ENCODE measurements at places on chromosomes 16 and 17.

DNA sequence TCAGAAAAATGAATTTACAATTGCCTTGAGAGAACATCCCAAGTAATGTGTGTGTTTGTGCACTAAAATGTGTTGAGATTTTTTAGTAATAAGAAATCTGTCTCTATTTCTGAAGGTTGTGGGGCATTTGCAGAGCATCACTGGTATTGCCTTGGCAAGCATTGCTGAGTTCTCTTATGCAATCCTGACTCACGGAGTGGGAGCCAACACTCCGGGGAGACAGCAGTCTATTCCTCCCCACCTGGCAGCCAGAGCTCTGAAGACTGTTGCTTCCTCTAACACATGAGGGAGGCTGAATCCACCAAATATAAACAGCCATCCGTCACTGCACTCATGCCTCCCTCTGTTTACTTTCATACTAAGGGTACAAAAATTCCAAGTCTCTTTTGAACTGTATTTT, 10.6 kb downstream of the CNTD1 start:
- no peak for DNase-seq

GRCh38 chr16:58346831-58347371, 45.4 kb upstream of the GINS3 start:
- DNase-seq = no peak

DNA sequence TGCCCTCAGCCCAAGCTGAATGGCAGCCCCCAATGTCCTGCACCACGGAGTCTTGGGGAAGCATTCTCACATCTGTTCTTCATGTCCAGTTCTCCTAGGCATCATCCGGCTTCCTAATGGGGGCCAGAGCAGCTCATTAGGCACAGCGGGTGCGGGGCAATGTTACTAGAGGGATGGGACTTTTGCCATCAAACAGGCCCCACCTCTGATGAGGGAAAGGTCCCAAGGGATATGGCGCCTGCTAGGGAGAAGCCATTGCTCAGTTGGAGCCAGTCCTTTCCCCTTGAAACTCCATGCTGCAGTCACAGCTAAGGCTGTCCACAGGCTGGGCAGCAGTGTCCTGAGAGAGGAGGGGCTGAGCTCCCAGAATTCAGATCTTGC, 1.7 kb upstream of the DPH1 start:
- no peak for DNase-seq

GRCh38 chr17:11898526-11899235, 98.6 kb downstream of the ZNF18 start:
- DNase-seq = no peak

GRCh38 chr17:6075050-6075449, 4.9 kb downstream of the WSCD1 start:
- no peak for DNase-seq

DNA sequence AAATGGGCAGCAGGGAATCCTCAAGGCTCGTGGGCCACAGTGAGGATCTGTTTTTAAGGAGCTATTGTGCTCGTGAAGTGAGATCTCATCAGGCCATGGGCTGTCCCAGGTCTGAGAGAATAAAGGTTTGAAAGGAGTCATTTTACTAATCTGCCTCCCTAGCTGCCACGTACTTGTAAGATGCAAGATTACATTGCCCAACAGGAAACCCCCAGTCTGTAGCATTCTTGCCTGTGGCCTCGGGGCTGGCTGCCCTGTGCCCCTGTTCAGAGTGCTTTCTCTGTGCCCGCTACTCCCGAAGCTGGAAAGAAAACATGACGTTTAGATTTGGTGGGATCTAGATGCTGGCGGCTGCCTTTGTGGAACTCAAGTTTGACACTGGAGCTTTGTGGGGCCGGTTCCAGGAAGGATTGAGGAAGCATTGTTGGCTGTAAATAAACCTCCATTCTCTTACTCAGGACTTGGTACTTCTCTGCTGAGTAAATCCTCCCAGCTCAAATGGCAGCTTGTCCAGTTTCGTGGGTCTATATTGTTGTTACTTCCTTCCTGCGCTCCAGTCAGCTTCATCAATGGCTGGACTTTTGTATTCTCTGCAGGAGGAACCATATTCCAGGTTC, 21.2 kb downstream of the SAP30BP start:
- no peak for DNase-seq

GRCh38 chr16:20850981-20851380, 44.7 kb downstream of the REXO5 start:
- no peak for DNase-seq

DNA sequence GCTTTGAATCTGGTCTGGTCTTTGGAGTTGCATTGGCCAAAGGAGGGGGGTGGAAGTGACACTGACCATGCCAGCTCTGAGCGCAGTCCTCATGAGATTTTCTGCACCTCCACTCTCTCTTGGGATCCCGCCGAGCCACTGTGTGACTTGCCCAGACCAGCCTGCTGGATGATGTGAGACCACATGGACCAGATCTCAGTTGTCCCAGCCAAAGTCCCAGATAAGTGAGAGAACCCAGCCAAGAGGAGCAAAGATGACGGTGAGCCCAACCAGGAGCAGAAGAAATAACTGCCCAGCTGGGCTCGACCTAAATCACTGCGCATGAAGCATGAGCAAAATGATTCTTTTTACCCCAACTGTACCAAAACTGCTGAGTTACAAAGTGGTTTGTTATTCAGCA, 96.5 kb upstream of the ERCC4 start:
- no peak for DNase-seq

GRCh38 chr17:50213026-50214022, 11.9 kb upstream of the COL1A1 start:
- peak; percentile 63 for DNase-seq

- DNase-seq = peak; percentile 74
These were observed 2.0 kb downstream of the TRIM47 start for GRCh38 chr17:75876190-75876937.

- no peak for DNase-seq
These were observed 156.9 kb downstream of the C16orf78 start for GRCh38 chr16:49530427-49530970.

DNA sequence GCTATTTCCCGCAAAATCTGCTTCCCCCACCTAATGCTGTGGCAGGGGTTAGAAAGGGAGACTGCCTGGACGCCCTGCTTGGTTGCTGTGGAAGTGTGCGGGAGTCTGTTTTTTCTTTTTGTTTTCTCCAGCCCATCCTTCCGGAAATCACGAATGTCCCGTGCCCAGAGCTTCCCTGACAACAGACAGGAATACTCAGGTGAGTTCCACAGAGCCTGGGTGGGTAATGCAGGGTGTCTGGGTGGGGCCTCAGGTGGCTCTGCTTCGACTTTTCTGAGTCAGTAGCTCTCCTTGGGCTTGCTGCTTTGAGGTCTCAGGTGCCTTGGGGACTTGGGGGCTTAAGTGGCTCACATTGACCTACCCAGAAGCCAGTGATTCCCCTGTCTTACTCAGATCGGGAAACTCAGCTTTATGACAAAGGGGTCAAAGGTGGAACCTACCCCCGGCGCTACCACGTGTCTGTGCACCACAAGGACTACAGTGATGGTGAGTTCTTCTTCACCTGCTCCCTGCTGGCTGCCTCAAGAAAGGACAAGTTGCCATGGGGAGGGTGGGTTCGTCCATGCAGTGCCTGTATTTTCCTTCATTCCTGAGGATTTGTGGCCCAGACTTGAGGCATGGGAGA, 11.4 kb downstream of the LIMD2 start:
- no peak for DNase-seq

GRCh38 chr17:53924530-53925455, 102.1 kb downstream of the KIF2B start:
- DNase-seq = no peak

GRCh38 chr17:74431568-74432423, at the start of gene GPRC5C:
Gene GPRC5C (plus strand): TSS chr17:74432088. CDS start chr17:74439777, 7,689 bp downstream.
- DNase-seq = peak; percentile 62

- no peak for DNase-seq
These were observed 15.7 kb downstream of the FOXL1 start for GRCh38 chr16:86593913-86594620.

- DNase-seq = no peak
These were observed 7.2 kb upstream of the AATK start for GRCh38 chr17:81173052-81173761.

DNA sequence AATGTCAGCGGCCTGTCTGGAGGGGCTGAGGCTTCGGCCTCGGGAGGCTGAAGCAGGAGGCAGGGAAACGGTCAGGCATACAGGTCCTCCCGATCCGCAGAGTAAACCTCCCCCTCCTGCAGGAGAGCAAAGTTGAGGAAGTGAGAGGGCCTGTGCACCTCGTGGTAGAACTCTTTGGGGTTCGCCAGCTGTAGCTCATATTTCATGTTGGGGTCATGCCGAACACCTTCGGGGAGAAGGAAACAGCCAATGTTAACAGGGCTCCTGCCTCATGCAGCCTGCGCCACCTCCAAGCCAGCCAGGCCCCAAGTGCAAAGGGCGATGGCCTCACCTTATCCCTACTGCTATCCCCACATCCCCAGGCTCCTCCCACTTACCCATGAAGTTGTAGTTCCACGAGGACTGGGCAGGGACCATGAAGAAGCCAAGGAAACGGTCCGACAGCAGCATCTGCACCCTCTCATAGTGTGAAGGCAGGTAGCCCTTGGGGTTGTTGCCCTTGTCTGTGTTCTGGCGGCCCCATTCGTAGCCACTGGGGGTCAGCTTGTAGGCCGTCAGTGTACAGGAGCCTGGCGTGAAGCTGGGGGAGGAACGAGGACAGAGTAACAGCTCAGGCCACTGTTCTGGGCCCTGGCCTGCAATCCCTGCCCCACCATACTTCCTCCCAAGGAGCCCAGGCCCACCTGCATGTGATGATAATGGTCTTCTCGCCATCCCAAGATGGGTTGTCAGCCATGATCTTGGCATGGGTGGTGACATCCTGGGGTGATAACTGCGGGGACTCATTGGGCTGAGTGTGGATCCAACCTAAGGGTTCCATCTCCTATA, 1.3 kb upstream of the RILP start:
- DNase-seq = no peak

DNA sequence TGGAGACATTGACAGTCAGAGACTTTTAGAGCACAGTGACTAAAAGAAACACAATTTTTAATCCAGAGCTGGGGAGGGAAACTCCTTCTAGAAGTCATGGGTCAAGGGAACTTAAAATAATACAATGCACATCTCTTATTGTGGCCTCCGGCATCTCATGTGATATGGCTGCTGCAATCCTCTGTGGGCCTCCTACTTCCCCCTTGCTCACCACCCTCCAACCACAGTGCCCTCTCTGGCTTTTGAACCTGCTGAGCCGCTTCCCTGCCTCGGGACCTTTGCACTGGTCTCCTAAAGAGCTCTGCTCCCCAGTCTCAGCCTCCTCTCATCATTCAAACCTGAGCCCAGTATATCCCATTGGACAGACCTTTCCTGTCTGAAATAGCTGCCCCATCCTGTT, 47.6 kb downstream of the HS3ST2 start:
- no peak for DNase-seq

GRCh38 chr16:84848986-84849634, 29.3 kb downstream of the CRISPLD2 start:
- no peak for DNase-seq

DNA sequence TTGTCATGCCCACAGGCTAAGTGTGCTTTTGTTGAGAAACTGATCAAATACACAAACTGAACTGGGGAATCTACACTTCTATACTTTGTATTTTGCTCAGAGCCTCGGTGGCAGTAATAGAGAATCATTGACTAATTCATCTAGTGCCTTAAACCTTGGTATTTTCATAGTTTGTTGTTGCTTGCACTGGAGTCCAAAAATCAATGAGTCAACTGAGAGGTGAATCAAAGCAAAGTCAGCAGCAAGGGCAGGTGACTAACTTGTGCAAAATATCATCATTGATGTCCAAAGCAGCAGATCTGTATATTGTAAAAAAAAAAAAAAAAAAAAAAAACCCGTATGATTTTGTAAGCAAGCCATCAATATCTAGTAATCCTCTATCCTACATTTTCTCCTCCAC, 296.4 kb downstream of the MAP2K6 start:
- no peak for DNase-seq

- DNase-seq = no peak
These were observed 21.2 kb downstream of the CRISPLD2 start for GRCh38 chr16:84840687-84841627.

DNA sequence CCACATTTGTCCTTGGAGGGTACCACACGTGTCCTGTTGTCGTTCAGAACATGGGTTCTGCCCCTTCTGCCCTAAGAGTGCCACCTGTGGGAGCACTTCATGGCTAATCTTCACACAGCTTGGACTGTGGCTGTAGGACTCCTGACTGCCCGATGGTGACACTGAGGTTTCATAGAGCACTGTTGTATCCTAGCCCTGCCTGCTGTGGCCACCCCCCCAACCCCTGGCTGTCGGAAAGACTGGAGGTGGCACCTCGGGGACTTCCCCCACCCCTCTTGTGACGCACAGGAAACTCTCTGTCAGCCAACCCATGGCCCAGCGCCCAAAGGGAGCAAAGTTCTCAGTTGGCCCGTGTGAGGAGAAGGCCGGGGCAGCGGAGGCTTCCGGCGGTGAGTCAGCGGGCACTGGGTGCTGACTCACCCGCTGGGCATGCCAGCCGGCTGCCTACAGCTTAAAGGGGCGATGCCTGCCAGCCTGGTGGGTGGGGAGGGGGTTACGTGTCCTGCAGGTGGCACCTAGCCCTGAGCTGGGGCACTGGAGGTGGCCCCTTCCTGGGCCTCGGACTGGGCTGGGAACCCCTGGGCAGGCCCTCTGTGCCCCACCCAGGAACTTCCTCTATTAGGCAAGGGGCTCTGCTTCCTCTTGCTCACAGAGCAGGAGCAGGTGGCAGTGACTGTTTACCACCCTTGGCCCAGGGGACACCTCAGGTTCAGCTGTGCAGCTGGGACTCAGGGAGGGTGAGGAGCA, 3.4 kb downstream of the MAP2K3 start:
- DNase-seq = peak; percentile 97

DNA sequence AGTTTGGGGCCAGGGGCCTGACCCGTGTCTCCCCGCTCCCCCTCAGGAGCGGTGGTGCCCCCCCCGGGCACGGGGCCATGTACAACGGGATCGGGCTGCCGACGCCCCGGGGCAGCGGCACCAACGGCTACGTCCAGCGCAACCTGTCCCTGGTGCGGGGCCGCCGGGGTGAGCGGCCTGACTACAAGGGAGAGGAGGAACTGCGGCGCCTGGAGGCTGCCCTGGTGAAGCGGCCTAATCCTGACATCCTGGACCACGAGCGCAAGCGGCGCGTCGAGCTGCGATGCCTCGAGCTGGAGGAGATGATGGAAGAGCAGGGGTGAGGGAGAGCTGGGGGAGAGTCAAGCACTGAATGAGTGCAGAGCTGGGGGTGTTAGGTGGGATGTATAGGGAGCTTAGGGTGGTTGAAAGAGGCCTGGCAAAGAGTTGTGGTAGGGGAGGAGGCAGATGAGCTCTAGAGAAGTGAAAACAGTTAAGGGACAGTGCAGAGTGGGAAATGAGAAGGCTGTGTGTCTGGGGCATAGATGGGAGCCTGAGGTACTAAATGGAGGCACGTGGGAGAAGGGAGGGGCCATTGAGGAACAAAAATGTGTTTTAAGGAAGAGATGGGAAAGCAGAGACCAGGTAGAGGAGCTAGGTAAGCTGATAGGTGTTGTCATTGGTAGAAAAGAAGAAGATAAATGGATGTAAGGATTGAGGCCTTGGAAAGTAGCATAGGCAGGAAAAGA, 4.0 kb downstream of the SRRM2 start:
- DNase-seq = no peak
